ENCODE measurements at places on chromosomes 11 and 22.

DNA sequence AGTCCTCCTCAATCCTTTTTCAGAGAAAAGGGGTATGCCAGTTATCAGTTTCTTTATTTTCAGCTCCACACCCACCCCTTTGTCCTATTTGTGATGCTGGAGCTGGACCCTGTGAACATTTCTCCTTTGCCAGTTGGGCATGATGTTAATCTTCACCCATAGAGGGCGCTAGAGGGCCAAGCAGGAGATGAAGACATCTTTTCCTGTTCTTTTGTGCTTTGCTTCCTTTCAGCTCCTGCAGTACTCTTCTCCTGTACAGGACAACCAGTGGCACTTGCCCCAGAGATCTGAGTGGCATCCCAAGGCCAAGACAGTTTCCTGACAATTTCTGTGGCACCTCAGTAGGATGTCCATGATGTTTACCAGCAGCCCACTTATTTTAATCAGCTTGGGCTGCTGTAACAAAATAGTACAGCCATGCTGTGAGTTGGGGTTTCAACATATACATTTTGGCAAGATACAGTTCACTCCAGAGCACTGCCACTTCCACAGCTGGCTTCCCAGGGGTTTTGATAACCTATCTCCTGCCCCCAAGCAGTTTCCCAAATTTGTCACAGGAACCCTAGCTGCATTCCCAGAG is 4.6 kb downstream of the SAA2 start:
- DNase-seq = peak; percentile 87

- DNase-seq = no peak
Observed at GRCh38 chr22:22903355-22903777, 15.8 kb downstream of the IGLL5 start.

DNA sequence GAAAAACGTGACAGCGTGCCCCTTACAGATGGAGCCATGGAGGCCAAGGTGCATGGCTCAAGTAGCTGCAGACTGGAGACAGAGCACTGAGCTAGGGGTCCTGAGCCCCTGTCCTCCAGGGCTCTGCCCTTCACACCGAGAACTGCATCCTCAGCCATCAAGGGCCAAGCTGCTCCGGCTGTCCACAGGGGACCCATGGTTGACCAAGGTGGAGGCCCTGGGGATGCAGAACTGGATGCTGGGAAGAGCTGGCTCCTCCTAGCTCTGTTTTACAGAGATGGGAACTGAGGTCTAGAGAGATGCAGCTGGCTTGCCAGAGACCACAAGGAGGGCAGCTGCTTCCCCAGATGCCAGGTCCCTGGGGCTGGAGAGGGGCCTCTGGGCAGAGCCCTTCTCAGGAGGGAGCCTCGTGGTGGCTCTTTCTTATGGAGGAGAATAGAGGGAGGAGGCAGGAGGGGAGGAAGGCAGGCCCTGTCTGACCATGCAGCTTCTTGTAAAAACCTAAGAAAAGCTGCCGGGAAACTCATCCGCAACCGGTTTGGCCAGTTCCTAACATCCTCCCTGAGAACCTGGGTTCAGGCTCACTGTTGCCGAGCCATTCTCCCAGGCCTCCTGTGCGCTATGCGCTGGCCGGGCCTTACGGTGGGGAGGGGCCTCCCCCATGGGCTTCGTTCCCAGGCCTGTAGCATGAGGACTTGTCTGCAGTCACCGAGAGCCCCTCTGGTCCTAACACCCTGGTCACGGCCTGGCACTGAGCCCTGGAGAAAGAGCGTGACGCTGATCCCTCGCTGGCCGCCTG is 80.6 kb downstream of the WNT7B start:
- DNase-seq = no peak

GRCh38 chr11:127458561-127458960 is 458.0 kb upstream of the KIRREL3 start:
- DNase-seq = no peak

- DNase-seq = no peak
Observed at GRCh38 chr11:40291741-40292140, 1167.7 kb downstream of the LRRC4C start.

DNA sequence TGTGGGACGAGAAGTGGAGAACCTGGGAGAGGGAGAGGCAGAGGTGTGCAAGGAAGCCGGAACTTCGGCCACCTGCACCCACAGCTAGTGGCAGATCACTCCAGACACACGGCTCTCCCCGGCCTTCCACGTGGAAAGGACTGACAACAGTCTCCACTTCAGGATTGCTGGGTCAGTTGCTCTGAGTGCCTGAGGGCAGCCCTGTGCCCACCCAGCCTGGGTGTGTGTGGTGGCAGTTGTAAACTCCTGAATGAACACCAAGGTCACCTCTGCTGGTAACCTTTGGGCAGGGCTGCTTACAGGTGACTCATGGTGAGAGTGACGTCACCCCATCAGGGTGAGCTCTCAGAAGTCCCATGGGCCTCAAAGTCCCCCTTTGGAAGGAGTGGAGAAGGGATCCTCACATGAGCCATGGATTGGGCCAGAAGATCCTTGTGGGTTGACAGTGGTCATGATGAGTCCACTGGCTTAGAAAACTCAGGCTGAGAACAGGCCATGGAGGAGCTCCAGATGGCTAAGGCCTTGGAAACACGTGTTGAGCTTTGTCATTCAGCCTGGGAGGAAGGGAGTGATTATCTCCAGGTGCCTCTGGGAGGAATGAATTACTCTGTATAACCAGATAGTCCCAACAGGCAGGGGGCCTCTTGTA is 71.3 kb downstream of the BCR start:
- no peak for DNase-seq

- no peak for DNase-seq
Observed at GRCh38 chr11:19827399-19828135, 114.9 kb downstream of the NAV2 start.

GRCh38 chr22:31179345-31179744 is 19.4 kb downstream of the RNF185 start:
- DNase-seq = no peak

DNA sequence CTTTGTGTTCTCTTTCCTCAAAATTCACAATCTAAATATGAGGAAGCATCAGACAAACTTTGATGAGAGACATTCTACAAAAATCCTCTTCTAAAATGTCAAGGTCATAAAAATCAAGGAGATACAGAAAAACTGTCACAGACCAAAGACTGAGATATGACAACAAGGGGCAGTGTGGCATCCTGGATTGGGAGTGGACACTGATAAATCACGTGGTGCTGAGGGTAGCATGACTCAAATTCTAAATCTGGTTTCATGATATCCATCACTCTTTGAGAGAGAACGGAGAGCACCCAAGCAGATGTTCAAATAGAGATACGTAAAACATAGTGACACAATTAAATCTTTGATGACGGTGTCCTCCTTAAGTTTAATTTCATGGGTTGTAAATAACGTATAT is 13.0 kb upstream of the CARD18 start:
- DNase-seq = no peak

DNA sequence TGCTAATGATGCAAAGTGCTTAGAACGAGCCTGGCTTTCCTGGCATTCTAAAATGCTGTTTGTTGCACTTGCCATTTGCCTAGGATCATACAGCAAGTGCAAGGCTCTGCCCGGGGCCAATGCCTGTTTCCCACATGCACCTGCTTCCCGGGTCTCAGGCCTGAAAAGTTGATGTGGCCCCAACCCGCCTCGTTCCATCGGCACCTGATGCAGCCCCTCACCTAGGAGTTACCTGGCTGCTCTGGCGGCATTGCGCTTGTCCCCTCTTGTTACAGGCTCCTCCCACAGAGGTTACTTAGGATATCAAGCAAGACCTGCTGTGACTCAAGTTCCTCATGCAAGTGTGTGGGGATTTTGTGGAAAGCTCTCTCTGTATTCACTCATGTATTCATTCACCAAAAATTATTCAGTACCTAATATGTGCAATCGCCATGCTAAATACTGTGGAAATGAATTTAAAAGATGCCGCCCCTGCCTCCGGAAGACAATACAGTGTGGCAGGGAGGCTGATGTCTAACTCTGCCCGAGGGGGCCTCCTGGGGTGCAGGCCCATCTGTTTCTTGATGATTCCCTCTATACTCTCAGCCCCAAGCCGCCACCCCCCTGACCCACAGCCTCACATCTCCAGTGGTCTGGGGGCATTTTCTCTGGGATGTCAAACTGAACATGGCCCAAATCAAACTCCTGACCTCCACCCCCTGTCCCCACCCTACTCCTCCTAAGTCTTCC is 184.5 kb downstream of the EFCAB6 start:
- DNase-seq = no peak

GRCh38 chr22:26169315-26170111 is at the start of gene SEZ6L:
TSS of gene SEZ6L (plus strand) at chr22:26169462. CDS start at chr22:26169670, 208 bp downstream.
- no peak for DNase-seq

DNA sequence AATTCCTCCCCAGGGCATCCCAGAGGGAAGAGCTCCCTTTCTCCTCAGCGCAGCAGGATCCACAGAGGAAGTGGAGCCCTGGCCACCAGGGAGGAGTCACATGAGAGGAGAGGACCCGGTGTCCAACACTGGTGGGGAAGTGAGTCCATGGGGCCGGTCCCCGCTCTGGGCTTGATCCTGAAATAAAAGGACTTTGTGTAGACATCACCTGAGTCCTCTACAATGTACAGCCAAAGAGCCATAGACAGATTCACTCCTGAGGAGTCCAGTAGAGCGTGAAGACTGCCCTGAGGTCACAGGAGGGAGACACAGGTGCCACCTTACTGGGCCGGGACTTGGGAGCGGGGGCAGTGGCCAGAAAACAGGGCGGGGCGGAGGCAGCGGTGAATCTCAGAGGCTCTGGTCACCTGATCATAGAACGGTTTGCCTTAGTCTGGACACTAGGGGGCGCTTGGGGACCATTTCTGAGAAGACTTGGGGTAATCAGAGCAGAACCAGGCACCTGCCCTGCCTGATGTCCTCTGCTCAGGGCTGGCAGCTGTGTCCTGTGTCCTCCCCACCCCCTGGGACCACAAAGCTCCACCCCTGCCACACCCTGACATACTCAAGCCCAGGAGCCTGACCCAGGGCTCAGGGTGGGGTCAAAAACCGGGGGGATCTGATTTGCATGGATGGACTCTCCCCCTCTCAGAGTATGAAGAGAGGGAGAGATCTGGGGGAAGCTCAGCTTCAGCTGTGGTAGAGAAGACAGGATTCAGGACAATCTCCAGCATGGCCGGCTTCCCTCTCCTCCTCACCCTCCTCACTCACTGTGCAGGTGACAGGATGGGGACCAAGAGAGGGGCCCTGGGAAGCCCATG is 112.7 kb downstream of the VPREB1 start:
- peak; percentile 95 for DNase-seq

GRCh38 chr22:27309697-27310096 is 491.9 kb downstream of the MN1 start:
- DNase-seq = no peak

GRCh38 chr11:129286813-129287212 is 88.8 kb upstream of the BARX2 start:
- no peak for DNase-seq

DNA sequence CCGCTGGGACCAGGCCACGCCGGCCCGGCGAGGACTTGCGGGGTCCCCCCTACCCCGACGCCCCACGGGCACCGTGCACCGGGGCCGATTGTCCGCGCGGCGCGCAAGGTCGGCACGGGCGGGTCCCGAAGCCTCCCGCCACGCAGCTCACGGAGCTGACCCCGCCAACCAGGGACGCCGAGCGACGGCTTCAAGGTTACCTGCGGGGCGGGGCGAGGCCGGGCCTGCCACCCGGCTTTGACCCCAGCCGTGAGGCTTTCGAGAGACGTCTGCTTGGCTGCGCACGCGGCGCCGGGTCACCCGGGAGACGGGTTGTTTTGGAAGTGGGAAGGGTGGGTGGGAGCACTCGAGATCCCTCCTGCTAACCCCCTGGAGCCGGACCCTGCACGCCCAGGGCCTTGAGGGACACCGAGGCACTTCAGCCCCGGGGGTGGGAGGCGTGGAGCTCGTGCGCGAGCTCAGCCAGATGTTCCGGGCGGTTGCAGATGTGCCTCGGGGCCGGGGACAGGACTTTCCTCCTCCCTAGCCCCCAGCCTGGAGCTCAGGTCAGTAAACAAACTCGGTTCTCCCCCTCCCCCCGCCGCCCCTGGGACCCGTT is 3.2 kb upstream of the WNT11 start:
- peak; percentile 83 for DNase-seq

DNA sequence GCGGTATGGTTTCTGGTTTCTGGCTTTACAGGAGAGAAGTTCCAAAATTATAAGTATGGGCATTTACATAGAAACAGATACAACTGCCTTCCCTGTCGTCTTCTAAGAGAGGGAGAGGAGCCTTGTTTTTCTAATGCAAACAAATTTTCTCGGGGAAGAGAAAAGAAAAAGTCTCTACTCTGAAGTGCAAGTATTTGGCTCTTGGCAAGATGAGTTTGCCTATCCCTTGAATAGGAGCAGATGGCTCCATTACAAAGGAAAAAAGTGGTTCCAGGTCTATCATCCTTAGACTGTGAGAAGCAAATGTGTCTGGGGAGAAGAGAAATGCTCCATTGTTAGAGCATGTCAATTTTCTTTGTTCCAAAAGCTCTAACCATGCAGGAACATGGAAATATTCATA is 455.6 kb downstream of the BUD13 start:
- DNase-seq = no peak

- DNase-seq = no peak
Observed at GRCh38 chr11:133521502-133521901, 10.8 kb downstream of the OPCML start.

DNA sequence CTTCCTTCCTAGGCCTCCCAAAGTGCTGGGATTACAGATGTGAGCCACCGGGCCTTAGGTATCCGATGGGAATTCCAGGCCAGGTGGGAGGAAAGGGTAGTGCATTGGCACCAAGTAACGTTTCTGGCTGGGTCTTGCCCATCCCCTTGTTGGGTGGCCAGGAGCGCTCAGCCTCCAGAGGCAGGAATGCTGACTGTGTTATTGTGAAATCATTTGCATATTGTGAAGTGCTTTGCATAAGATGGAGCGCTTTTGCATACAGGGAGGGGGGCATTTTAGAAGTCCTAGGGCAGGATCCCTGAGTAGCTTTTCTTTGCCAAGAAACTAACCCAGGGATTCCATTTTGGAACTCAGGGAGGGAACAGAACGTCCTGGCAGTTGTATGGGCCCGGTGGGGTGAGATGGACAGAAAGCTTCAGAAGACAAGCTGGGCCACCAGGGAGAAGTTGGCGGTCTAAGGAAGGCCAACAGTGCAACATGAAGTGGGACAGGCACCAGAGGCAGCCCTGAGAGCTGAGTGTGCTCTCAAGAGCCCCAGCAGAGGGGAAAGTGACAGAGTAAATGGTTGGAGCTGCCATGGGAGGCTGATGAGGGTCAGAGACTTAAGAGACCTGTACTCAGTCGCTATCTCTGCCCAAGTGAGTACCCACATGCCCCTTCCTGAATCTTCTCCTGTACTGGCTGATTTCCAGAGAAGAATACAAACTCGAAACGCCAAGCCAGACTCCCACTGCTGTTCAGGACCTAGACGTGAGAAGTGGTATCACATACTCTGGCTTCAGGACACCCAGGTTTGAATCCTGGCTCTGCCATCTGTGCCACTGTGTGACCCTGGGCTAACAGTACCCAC is 1.3 kb upstream of the SLC39A13 start:
- peak; percentile 62 for DNase-seq
